ENCODE measurements at places on chromosomes 3 and 15.

DNA sequence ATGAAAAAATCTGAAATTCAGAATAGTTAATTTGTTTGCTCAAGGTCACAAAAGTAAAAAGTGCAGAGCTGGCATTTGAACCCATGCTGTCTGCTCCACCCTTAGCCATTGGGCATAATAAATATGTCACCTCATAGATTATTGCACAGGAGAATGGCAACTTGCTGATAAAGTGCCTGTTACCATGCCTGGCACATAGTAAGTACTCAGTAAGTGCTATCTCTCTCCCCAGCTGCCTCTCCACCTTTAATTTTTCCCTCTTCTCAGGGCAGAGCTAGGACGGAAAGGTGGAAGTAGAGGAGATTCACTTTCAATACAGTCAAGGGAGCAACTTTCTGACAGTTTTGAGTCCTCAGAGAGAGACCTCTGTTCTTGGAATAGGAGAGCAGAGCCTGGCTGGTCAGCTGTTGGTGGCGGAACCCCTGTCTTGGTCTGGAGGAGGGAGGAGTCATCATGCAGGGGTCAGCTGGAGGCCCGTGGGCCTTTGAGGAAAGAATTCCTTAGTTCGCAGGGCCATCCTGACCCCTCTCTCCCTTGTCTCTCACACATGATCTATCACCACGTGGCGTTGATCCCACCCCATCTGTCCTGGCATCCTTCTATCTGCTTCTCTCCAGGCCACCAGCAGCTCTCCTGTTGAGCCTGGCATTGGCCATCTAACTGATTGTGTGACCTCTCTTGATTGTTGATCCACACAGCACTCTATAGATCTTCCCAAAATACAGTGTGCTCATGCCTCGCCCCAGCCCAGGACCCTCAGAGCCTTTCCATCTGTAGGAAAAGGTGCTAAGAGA, 149.3 kb downstream of the RPLP1 start:
- DNase-seq: no peak

DNA sequence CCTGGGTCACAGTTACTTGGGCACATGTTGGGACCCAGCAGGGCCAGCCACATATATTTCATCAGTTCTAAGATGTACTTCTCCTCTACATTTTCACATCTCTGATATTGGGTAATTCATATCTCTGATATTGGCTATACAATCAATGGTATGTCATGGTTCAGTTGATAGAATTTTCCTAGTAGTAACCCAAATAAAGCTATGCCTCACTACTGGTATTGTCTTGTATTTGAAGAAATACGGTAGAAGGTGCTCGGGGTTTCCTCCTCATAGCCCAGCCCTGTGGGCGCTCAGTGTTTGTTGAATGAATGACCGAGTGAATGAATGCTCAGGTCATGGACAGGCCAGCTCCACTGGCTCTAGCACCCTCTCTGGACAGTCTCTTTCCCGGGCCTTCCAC, 94.1 kb downstream of the RAB11A start:
- no peak for DNase-seq

GRCh38 chr3:157058392-157059071, 101.4 kb downstream of the CCNL1 start:
- DNase-seq: no peak

DNA sequence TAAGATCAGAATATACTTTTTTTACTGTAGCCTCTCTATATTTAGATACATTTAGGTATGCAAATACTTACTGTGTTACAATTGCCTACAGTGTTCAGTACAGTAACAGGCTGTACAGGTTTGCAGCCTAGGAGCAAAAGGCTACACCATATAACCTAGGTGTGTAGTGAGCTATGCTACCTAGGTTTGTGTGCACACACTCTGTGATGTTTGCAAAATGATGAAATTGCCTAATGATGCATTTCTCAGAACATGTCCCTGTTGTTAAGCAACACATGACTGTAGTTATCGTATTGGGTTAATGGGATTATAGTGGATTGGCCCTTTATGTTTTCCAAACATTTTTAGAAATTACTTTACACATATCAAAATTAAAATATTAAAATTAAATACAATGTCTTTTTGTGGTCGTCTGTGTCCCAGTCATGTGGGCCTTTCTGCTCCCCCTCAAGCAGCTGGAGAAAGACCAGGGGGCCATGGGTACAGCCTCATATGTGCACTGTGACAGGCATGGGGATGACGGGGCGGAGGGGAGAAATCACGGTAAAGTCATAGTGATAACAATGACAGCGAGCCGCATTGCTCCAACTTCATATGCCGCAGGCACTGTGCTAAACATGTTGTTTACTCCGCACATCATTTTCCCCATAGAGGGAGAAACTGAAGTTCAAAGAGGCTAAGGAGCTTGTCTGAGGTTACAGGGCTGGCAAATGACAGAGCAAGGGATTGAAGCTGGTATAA, 27.4 kb upstream of the PLA2G4E start:
- no peak for DNase-seq

GRCh38 chr3:182969277-182969676, 11.1 kb downstream of the DCUN1D1 start:
- no peak for DNase-seq

DNA sequence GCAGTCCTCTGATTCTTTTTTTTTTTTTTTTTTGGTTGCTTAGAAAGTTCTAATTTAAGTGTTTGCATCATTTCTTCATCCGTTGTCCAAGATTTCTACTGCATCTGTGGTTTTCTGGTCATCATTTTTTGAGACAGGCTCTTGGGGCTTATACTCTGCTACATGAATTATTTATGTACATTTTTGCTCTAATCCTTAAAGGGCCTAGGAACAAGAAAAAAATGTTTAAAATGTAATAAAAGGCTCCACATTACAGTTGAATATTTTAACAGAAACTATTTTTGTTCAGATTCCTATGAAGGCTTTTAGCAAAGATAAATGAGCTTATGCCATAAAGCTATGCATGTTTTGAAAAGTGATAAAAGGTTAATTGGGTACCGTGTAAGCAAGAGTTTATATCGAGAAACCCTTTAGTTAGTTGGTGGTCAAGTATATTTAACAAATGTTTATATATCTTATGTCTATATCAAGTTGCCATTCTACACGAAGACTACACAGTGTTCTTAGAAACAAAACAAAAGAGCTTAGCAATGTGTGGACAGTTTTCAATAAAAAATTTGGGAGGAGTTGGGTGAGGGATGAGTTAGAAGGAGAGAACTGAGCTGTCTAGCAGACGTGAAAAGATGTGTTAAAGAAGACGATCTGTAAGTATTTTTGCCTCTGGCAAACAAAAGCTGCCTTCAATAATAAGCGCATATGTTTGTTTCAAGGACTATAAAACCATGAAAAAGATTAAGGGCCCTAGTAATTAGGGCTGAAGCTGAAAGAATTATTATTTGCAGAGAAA, 563.6 kb upstream of the NAALADL2 start:
- DNase-seq: no peak

DNA sequence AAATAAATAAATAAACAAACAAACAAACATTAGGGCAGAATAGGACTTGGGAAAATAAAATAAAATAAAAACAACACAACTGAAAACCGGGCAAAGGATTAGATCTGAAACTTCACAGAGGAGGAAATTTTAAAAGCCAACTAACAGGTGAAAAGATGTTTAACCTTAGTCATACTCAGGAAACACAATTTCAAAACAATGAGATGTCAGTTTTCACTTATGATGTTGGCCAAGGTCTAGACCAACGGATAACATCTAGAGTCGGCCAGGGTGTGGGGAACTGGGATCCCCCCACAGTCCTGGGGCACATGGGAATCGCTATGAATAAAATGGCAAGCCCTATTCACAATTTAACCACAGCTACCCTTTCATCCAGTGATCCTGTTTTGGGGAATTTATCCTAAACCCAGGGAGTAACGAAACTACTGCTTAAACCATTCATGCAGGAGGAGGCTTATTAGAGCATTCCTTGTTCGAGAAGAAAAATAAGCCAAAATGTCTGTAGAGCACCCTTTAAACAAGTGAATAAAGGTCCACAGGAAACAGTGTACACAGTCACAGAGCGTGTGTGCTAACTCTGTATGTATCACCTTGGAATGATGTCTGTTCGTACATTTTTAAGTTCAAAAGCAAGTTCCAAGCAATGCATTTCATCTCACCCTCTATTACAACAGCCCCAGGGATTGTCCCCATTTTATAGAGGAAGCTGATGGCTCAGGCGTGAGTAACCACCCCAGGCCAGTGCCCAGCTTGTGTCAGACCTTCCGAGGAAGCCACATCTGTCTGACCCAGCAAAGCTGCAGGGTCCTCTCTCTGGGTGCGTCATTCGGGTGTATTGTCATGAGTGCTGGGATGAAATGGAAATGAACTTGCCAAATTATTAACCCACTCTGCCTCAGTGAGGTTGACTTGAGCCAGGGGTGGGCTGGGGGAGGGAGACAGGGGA, 6.3 kb upstream of the ANPEP start:
- DNase-seq: no peak

DNA sequence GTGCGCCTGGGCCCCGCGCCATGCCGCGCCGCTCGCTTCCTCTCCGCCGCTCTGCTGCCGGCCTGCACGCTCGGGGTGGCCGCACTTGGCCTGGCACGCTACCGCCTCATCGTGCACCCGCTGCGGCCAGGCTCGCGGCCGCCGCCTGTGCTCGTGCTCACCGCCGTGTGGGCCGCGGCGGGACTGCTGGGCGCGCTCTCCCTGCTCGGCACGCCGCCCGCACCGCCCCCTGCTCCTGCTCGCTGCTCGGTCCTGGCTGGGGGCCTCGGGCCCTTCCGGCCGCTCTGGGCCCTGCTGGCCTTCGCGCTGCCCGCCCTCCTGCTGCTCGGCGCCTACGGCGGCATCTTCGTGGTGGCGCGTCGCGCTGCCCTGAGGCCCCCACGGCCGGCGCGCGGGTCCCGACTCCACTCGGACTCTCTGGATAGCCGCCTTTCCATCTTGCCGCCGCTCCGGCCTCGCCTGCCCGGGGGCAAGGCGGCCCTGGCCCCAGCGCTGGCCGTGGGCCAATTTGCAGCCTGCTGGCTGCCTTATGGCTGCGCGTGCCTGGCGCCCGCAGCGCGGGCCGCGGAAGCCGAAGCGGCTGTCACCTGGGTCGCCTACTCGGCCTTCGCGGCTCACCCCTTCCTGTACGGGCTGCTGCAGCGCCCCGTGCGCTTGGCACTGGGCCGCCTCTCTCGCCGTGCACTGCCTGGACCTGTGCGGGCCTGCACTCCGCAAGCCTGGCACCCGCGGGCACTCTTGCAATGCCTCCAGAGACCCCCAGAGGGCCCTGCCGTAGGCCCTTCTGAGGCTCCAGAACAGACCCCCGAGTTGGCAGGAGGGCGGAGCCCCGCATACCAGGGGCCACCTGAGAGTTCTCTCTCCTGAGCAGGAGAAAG, 951 bp downstream of the GPR62 start:
- DNase-seq: peak; percentile 30

DNA sequence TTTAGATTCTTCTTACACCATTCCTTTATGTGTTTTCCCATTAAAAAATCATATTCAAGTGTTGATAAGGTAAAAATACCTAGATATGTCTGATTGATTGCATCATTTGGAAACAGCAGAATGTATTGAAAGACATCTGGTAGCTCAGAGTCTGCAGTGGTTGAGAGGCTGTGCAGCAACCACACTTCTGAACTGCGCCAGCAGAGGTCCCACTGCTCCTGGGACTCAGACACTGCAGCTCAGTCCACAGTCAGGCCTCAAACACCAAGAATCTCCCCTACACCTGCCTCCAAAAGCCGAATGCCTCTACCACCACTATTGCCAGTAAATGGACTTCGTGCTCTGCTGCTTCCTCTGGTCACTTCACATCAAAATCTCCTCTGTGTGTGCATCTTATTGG, 176.9 kb upstream of the LMCD1 start:
- peak; percentile 28 for DNase-seq

DNA sequence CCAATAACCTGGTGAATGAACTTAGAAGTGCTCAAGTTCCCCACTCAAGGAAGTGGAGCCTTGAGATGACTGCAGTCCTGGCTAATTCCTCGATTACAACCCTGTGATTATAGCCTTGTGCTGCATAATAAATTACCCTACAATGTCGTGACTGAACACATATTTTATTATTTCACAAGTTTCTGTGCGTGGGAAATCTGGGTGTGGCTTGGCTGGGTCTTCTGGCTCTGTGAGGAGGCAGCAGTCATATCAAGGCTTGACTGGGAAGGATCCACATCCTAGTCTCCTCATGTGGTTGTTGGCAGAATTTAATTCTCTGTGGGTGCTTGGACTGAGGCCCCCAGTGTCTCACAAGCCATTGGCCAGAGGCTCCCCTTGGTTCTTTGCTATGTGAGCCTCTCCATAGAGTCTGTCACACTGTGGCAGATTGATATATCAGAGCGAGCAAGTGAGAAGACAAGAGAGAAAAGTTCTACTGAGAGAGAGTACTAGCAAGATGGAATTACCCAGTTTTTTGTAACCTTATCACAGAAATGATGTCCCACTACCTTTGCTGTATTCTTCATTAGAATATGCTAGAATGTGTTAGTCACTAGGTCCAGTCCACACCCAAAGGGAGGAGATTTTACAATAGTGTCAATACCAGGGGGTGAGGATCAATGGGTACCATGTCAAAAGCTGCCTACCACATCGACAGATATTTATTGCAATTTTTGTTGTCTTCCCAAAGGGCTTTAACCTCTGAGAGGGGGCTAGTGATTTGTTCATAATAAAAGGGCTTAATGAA, 102.8 kb upstream of the TBC1D5 start:
- no peak for DNase-seq

- no peak for DNase-seq
These were observed 3.0 kb downstream of the POMGNT2 start for GRCh38 chr3:43102773-43103480.

DNA sequence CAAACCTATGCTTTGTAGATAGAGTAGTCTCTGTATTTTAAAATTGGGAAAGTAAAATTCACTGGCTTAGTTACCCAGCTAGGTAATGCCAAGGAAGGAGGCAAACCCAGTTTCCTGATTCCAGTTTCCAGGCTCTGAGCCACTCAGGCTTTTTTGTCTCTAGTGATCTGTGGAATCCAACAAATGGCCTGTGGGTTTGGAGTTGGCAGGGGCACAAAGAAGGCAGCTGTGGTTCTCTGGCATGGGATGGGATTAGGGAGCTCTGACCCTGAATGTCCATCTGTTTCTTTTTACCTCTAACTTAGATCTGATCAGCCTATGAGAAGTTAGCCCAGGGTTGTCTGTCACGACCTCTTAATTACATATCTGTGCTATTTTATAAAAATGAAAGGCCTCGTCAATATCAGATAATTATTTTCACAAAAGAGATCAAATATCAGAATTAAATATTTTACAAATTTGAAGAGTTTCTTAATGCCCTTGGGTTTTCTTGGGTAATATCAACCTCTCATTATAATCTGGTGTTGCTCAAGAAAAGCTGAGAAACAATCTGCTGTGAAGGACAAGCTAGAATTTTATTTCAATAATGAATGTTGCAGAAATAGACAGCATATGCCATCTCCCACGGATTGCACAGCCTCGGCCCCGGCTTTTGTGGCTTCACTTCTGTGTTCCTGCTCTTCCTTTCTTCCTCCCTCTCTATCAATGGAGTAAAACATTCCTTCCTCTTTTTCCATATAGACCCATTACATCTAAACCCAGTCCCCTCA, 63.7 kb upstream of the DAZL start:
- no peak for DNase-seq

DNA sequence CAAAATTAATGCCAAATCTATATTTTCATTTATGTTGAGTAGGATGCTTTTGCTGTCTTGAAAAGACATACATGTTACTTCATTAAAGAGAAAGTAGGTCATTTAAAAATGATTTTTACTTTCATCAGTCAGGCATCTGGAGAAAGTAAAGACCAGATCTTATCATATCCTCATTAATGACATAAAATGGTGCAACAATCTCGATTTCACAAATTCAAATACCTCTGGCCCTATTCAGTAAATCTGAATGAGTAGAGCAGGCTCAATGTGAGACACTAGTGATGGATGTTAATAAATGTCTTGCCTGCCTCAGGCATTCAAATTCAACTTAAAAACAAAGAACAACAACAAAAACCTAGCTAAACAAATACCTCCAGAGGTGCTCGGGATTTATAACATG, 714.1 kb downstream of the NAALADL2 start:
- no peak for DNase-seq

GRCh38 chr15:67931861-67932260, 92.0 kb upstream of the RNU6-1 start:
- DNase-seq: no peak
